SK-N-SH (cell line): ENCODE measurements at places on chromosomes 11 and 22. TPM values are rescaled to one million over a fixed set of nuclear protein-coding genes. Genes with fewer than 3 reads are reported as not detected.

DNA sequence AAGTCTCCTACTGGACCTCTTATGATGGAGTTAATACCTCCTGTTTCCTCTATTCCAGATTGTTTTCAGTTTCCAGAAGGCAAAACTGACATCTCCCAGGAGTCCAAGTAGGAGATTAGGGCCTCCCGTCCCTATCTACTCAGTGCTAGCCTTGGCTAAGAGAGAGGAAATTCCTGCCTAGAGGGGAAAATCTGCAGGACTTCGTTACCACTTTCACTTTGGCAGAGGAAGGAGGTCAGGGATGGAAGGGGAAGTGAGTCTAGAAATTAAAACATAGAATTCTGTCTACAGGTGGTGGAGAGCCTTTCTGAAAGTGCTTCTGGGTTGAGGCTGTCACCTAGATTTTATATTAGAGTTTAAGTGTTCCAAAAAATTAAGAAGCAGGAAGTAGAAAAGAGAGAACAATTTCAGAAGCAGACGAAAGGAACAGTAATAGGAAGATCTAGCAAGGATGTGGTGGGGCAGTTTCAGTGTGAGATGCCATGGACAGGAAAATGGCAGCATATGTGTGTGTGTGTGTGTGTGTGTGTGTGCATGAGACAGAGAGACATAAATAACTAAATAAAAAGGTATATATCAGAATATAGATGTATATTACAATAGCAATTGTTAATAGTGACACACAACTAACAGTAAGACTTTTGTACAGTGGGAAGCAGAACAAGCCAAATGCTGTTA lies 2.4 kb upstream of the TRIM68 start:
- no peaks in the 10 kb centered on the region for H3K27me3 ChIP-seq
- H3K4me3 ChIP-seq, result no peak overlapping the region
- H3K27ac ChIP-seq, result no peak overlapping the region
- no peak for DNase-seq
- H3K4me1 ChIP-seq, result peaks cover 10% of the 10 kb centered on the region
- no peaks in the 10 kb centered on the region; the same call in 1 of the 2 replicates for H3K36me3 ChIP-seq

GRCh38 chr11:78392854-78393253 lies 24.8 kb downstream of the GAB2 start:
- no peak for DNase-seq
- H3K27ac ChIP-seq, result peak overlapping the region; percentile 2; the same call in 1 of the 2 replicates
- H3K4me1 ChIP-seq, result no peaks in the 10 kb centered on the region

DNA sequence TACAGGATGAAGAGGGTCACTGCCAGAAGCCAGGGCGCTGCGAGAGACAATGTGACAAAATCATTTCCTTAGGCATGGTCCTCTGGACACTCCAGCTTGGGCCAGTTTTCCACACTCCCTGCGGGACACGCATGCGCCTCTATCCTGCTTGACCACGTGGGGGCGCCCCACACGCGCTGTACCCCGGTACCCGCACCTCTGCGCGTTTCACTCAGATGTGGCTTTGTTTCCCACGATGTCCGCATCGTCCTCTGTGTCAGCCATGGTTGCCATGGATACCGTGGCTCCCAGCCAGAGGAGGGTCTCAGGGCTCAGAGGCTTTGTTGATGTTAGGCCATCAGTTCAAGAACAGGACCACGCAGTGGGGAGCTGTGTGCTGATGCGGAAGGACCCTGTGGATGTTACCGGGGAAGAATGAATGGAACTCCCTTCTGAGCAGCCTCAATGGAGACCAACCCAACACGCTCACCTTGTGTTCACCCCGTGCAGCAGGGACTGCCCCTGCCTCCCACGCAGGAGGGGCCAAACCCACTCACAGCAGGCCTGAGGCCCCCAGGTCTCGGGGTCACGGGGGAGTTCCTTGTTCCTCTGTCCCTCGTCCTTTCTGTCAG lies 101.1 kb upstream of the SLC22A12 start:
- H3K4me3 ChIP-seq, result no peak overlapping the region
- no peaks in the 10 kb centered on the region for H3K36me3 ChIP-seq
- peak; percentile 84 for DNase-seq
- H3K4me1 ChIP-seq, result no peaks in the 10 kb centered on the region
- H3K27me3 ChIP-seq, result peaks cover 10% of the 10 kb centered on the region; the same call in 1 of the 2 replicates
- no peak overlapping the region for H3K27ac ChIP-seq

GRCh38 chr11:115391160-115391559 lies 113.1 kb downstream of the CADM1 start:
- no peaks in the 10 kb centered on the region for H3K27me3 ChIP-seq
- H3K27ac ChIP-seq, result no peak overlapping the region
- H3K36me3 ChIP-seq, result no peaks in the 10 kb centered on the region
- peaks cover 19% of the 10 kb centered on the region for H3K4me1 ChIP-seq
- no peak for DNase-seq

- H3K27ac ChIP-seq, result no peak overlapping the region
- H3K4me1 ChIP-seq, result peaks cover 5% of the 10 kb centered on the region; the same call in 1 of the 2 replicates
- no peaks in the 10 kb centered on the region for H3K36me3 ChIP-seq
- no peaks in the 10 kb centered on the region for H3K27me3 ChIP-seq
These were observed 115.8 kb downstream of the KCNC1 start for GRCh38 chr11:17850336-17850735.

DNA sequence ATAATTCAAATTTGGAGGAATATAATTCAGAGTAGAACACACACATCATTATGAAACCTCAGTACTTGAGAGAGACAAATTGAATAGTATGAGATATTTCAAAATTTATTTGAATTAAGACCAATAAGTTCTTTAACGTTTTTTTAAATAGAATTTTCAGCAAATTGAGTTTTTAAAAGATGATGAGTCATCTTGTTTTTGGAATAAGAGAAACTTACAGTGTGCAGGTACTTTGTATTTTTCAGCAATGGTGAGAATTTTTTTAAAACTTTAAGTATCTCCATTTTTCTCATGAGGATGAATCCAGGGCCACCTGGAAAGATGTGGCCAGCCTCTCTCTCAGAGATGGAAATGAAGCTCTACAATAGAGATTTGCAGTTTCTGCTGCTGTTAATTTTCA lies 1015.0 kb upstream of the TENM4 start:
- no peak overlapping the region for H3K4me3 ChIP-seq
- H3K27ac ChIP-seq, result no peak overlapping the region
- H3K4me1 ChIP-seq, result no peaks in the 10 kb centered on the region; the same call in 1 of the 2 replicates
- H3K27me3 ChIP-seq, result no peaks in the 10 kb centered on the region

GRCh38 chr11:116613206-116613875 lies 159.4 kb downstream of the BUD13 start:
- H3K36me3 ChIP-seq, result no peaks in the 10 kb centered on the region
- H3K4me3 ChIP-seq, result no peak overlapping the region
- H3K27me3 ChIP-seq, result no peaks in the 10 kb centered on the region; the same call in none of the 2 replicates
- DNase-seq, result no peak
- no peaks in the 10 kb centered on the region; the same call in 1 of the 2 replicates for H3K4me1 ChIP-seq
- H3K27ac ChIP-seq, result no peak overlapping the region

- H3K27me3 ChIP-seq, result no peaks in the 10 kb centered on the region
- H3K36me3 ChIP-seq, result peaks cover 27% of the 10 kb centered on the region
- peaks cover 17% of the 10 kb centered on the region; the same call in 1 of the 2 replicates for H3K4me1 ChIP-seq
- H3K27ac ChIP-seq, result no peak overlapping the region
- no peak for DNase-seq
These were observed 57.1 kb downstream of the QSER1 start for GRCh38 chr11:32949739-32950138.

The OR4X1 gene
- polyA plus RNA-seq, result not detected in 2 replicates

The ABTB2 gene
- 4.9 and 7.8 TPM in 2 replicates for polyA plus RNA-seq

The LRRC74B gene
- polyA plus RNA-seq, result 0.02 and 0.03 TPM in 2 replicates

The RAB3IL1 gene
- polyA plus RNA-seq, result 9.8 and 10.2 TPM in 2 replicates

The RTN4RL2 gene
- 0.08 and 0.30 TPM in 2 replicates for polyA plus RNA-seq
